Activated CD8-positive, alpha-beta T cell treated with anti-CD3 and anti-CD28 coated beads for 36 hours (primary cell): ENCODE measurements at places on chromosomes 3 and 15. TPM values are rescaled to one million over a fixed set of nuclear protein-coding genes. Genes with fewer than 3 reads are reported as not detected.

DNA sequence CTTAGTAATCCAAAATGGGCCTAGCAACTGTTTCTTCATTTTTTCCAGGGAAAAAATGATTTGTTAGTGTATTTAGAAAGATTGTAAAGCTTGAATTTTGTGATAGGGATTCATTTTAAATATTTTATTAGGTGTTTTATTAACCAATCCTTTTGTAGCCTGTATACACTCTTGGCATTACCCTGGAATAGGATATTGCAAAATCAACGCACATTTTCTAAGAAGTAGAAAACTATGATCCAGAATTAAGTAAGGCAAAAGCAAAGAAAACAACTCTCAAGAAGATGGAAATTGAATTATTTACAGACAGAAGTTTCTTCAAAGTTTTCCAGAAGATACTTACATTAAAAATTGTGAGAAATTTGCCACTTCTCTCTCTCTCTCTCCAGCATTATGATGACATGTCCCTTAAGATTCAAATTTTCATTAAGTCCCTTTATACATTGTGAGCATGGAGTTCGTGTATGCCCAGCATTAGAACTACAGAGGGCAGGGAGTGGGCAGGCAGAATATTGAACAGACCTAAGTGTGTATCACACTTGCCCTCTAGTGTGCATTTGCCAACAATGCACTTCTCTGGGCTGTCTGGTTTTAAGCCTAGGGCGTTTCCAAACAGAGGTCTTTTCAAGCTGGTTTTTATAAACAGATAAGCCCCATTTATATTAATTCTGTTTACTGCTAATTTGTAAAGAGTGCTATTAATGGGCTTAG, 28.5 kb upstream of the CMSS1 start:
- no peaks in the 10 kb centered on the region for H3K4me1 ChIP-seq
- peak; percentile 32 for DNase-seq
- H3K27ac ChIP-seq = no peak overlapping the region
- no peaks in the 10 kb centered on the region for H3K36me3 ChIP-seq
- H3K27me3 ChIP-seq = peaks cover 2% of the 10 kb centered on the region
- H3K4me3 ChIP-seq = no peak overlapping the region

The CRYBG3 gene
- total RNA-seq = 4.9 TPM

DNA sequence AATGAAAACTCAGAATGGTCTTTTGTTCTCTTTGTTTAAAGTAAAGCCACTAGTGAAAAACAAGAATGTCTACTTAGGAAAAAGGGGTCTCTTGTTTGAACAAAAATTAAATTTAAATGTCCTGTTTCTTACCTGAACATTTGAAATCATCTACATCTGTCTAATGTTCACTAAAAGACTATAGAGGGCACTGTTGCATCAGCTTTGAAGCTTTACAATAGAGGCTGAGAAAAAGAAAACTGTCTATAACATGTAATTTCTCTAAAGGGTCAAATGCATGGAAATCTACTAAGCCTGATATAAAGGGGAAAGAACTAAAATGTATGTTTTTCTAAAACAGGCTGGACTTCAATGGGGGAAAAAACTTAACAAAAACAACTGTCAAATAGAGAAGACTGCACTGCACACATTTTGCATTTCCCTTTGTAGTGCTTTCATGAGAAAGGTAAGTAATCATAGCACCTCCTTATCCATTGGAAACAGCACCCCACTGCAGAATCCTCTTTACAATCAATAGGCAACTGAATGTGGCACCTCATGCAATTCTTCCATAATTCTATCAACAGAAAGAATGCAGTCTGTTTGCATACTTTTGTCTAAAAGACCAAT, 26.3 kb downstream of the DPH6 start:
- no peaks in the 10 kb centered on the region for H3K27me3 ChIP-seq
- no peak overlapping the region for H3K27ac ChIP-seq
- peaks cover 4% of the 10 kb centered on the region for H3K4me1 ChIP-seq
- H3K36me3 ChIP-seq = no peaks in the 10 kb centered on the region
- no peak for DNase-seq
- no peak overlapping the region for H3K4me3 ChIP-seq

DNA sequence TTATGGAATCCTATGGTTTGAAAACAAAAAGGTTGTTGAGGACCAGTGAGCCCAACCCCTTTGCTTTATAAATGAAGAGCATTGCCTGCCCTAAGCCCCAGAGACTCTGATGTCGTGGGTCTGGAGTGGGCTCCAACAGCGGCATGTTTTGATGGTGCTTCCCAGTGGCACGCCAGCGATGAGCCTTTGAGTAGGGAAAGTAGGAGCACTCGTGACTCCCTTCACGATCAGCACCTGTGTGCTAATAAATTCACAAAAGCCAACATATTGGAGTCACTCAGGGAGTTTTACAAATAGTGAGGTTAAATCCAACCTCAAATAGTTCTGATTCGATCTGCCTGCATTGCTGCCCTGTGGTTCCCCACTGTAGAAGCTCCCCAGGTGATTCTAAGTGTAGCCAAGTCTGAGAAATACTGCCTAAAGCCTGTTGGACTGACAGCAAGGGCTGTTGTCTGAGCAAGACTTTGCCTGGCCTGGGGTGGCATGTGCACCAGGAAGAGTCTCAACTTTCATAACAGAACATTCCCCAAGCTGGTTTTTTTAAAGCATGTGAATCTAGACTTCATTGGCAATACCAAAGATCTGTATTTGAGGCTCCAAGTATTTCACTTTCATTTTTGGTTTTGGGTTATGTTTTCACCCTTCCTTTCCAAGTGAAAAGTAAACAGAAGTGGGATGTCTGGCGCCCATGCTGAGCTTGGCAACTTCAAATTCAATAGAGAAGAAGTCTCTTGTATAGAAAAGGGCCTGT, 9.9 kb downstream of the CCR5 start:
- no peaks in the 10 kb centered on the region for H3K36me3 ChIP-seq
- H3K27ac ChIP-seq = no peak overlapping the region
- peaks cover 1% of the 10 kb centered on the region for H3K27me3 ChIP-seq
- H3K4me3 ChIP-seq = no peak overlapping the region
- DNase-seq = no peak

The OXTR gene
- total RNA-seq = 1.1 TPM

The PCNP gene
- total RNA-seq = 197 TPM

DNA sequence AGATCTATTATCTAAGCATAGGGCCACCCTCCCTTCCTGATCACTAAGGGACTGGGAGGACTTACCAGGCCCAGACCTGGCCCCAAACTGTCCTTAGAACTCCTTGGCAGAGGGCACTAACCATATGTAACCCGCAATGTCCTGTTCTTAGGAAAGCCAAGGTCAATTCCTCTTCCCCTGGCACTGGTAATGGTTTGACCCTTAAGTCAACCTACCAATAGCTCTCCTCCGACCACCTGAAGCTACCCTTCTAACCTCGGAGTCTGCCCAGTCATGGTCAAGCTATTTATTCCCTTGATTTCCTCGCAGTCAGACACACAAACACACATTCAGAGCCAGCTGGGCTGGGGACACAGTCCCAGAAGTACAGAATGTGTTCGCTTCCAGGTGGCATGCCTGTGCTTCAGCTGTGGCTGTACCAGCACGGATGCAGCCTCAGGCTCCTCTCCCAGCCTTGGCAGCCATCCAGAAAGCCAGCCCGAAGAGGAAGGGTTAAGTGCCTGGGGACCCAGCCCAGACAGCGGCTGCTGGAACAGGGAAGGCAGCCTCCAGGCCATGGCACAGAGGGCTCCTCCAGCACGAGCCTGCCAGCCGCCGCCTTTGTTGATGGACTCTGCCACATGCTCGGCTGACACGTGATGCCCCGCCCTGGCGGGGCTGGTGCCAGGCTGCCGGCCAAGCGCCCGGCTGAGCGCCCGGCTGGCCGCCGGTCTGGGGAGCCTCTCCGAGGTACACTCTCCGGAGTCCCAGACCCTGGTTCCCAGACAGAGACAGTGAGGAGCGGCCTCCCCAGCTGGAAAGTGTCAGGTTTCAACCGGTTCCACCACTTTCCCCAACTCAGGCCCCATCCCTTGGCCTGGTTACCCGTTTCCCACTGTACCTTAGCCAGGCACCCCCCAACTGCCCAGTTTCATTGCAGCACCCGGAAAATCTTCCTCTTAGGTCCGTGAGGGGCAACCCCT, 5.5 kb downstream of the BMF start:
- no peak overlapping the region for H3K4me3 ChIP-seq
- no peak for DNase-seq
- peaks cover 75% of the 10 kb centered on the region for H3K4me1 ChIP-seq
- no peak overlapping the region for H3K27ac ChIP-seq
- H3K27me3 ChIP-seq = peaks cover 6% of the 10 kb centered on the region
- no peaks in the 10 kb centered on the region for H3K36me3 ChIP-seq
